ENCODE measurements at places on chromosomes 4 and X.

DNA sequence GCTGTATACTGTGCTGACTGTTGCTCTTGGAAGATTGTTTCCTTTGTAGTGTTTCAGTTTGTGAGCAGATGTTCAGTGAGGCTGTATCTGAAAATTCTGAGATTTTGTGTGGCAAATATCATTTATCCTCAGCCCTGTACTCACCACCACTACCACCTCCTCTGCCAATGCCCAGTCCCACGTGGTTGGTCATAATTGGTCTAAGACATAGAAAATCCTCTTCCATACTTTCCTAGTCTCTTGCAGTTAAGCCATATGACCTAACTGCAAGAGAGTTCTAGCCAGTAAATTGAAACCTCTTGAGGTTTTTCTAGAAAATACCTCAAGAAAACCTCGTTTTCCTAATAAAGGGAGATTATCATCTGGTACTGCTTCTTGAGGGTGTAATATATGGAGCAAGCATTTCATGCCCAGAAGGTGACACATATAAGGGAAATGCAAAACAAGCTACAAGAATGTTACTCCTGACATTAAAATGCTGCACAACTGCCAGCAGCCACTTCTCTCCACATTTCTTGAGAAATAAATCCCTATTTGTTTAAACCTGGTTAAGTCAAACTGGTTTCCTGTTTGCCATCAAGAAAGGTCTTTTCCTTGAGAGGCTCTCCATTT is 32.8 kb downstream of the ABCE1 start:
- no peak for DNase-seq

GRCh38 chrX:29043746-29044145 is 456.5 kb downstream of the IL1RAPL1 start:
- no peak for DNase-seq

DNA sequence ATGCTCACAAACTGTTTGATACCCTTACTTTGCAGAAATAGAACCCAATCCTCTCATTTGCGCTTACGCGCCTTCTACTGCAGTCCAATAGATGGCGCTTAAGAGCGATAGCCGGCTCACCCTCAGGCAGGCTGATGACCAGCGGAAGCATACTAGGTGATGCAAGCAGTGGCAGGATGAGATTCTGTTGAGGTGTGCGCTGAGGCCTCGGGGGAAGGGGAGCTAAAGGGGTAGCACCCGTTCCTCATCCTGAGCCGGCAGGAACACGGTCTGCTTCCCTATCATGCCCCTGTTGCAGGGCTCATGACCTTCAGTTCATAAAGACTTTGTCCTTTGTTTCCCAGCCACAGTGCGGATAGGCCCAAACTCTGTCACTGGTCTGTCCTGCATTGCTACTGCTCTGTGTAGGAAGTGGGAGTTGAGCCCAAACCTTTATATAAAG is 628.9 kb downstream of the TLL1 start:
- no peak for DNase-seq

GRCh38 chr4:8192748-8193738 is 6.0 kb upstream of the SH3TC1 start:
- peak; percentile 58 for DNase-seq

DNA sequence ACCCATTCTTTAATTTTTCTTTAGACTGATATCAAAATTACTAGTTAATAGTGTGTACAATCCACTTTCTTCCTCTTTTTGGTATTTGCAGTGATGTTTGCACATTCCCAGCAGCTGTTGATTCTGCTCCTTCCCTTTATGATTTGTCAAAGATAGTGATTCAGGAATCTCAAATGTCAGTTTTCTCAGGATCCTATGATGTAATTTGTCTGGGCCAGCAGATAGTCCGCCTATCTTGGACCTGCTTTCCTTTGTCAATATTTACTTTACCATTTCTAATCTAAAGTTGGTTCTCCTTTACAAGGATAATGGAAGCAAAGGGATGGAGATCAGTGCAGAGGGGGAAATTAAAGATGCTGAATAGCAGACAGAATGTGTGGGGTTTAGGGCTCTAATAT is 122.1 kb downstream of the REELD1 start:
- no peak for DNase-seq

- no peak for DNase-seq
Observed at GRCh38 chr4:24529555-24529954, 54.8 kb downstream of the DHX15 start.

DNA sequence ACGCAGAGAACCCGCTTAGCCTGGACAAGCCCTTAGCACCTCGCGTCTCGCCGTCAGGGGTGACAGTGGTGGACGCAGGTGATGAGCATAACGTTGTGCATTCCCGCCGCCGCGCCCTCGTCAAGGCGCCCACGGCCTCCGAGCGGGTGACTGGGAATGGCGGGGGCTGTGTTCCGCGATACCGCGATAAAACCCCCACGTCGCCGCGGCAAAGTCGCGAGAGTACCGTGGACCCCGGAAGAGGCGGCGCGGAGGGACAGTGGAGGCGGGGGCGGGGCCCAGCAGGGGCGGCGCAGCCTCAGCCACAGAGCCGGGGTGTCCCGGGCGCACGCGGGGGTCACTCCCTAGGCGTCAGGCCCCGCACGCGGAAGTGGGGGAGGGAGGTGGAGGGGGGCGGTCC is 53.8 kb downstream of the ZFYVE28 start:
- DNase-seq, result no peak

GRCh38 chr4:70874268-70875156 is 27.7 kb upstream of the MOB1B start:
- no peak for DNase-seq

DNA sequence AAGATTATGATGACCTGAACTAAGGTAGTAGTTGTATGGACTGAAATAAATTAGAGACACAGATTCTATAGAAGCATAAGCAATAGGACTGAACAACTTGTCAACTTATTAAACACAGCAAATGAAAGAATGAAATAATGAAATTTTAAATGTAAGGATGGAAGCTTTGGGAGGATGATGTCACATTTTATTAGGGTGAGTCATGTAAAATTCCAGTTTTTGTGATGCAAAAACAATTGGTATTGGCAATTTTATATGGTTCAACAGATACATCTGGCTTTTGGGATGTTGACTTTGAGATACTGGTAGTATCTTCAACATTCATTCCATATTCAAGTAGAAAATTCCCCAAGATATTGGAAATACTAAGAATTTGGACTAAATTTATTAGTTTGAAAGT is 72.7 kb upstream of the IL15 start:
- no peak for DNase-seq

DNA sequence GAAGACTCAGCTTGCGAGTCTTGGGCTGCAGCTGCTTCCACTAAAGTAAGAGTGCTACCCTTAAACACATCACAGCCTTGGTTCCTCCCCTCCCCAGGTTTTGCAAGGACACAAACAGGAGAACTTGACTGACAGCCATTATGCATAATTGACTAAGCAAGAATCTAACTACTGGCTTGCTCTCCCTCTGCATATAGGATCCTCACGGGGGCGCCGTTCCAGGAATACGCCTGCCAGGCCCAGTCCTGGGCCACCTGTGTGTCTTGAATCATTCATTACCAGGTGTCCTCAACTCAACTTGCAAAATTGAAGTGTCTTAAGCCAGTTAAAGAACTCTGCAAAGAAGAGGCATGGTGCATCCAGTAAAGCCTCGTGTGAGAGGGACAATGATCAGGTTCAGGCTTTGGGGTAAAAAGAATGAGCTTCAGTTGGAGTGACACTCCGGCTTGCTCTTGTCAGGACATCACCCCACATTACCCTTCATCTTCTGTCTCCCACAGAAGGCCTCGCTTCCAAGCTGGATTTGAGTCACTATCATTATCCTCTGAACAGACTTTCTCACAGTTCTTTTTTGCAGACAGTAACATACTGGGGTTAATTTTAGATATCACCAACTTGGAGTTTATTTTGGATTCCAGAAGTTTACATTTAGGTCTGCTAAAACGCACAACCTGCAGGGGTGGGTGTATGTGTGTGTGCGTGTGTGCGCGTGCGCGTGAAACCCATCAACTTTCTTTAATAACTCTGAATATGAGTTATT is 273.5 kb upstream of the HS3ST1 start:
- DNase-seq, result no peak

- DNase-seq, result no peak
Observed at GRCh38 chrX:118239178-118239870, 106.6 kb upstream of the WDR44 start.

DNA sequence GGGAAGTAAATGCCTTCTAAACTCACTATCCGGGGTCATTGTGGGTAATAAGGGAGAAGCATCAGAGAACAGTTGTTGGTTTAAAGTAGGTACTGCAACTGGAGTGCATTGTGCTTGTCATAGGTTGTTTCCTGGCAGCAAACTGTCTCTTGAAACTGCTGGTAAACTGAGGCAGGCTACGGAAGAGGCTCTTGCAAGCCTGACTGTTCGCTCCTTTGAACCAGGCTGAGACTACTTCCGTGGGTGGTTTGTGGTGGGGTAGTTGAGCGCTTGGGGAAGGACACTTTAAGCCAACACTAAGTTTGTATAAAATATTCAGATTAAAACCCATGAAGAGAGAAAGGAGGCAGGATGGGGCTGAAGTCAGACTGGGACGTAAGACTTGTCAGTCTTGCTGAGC is 45.2 kb upstream of the WDR1 start:
- no peak for DNase-seq

DNA sequence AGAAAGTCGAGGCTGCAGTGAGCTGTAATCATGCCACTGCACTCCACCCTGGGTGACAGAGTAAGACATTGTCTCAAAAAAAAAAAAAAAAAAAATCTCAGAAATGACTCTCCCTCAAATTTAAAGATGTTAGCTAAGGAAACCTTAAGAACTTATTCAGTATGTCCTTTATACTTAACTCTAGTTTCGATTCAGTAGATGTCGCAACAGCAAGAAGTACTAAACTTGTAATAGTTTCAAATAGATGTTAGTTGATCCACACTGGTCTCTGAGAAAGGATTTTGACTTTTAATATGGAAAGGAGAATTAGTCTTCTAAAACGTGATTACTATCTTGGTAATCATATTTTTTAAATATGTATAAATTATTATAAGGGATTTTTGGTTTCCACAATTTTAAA is 29.6 kb downstream of the NKX3-2 start:
- no peak for DNase-seq

- DNase-seq, result no peak
Observed at GRCh38 chrX:17495052-17495451, 120.1 kb downstream of the NHS start.

GRCh38 chr4:14345356-14345775 is 656.9 kb upstream of the CPEB2 start:
- no peak for DNase-seq

DNA sequence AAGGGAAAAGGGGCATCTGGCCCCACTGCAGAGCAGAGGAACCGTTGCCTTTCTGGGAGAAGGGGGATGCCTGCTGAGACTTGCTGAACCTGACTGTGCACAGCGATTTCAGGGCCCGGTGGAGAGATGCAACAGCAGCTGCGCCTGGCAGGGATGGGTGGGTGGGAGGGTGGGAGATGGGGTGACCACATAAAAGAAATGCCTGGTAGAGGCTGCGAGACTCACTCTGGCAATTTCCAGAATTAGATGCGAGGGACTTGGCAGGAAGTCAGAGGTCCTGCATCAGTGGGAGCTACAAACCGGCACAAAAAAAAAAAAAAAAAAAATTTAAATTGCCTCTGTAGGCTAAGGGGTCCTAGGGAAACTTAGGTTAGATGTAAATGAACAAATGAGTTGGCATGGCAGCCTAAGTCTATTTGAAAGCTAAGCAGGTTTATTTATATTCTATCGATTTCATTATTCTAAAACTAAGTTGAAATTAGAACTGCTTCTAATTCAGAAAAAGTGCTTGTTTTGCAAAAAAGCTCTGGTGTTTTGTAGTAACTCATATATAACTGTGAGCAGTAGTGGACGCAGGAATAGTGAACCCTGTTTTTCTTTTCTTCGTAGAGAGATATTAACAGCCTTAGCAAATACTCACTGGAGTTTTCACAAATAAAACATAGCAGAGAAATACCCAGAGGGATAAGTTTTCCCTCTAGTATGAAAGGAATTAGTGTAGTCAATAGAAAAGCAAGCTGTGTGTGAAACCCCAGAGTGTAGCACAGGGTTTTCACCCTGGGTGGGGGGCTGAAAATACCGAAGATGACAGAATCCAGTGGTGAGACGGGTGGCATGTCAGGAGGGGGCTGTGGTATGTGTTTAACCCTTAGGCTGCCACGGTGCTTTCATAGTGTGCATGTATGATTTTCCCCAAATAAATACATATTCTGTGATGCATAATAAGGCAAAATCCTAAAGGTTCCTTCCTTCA is 130.1 kb downstream of the EGF start:
- DNase-seq, result no peak

DNA sequence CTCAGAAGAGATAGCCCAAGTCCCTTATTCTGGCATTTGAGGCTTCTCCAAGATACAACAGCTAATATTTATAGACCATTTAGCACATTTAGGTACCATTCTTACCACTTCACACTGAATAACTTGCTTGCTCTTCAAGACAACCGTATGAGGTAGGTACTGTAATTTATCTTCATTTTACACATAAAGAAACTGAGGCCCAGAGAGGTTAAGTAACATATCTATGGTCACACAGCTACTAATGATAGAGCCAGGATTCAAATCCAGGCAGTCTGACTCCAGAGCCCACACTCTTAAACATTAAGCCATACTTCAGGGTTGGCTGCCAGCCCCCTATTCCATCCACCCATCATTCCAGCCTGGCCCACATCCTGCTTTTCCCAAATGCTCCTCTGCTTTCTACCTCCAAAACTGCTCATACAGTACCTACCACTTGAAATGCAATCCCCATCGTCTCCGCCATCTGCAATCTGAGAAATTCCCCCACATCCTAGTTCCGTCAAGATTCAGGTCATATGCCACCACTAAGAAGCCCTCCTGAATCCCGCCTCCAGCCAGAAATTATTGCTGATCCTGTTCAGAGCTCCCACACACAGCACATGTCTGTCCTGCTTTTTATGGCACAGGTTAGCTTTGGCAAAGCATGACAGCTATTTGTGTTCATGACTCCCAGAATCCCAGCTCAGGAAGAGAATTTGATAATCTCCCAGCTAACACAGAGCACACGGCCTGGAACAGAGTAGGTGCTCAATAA is 23.5 kb downstream of the IQSEC2 start:
- DNase-seq, result no peak

GRCh38 chr4:151031831-151032605 is 16.9 kb upstream of the LRBA start:
- no peak for DNase-seq

- DNase-seq, result no peak
Observed at GRCh38 chr4:73315091-73315490, 56.5 kb upstream of the ANKRD17 start.

DNA sequence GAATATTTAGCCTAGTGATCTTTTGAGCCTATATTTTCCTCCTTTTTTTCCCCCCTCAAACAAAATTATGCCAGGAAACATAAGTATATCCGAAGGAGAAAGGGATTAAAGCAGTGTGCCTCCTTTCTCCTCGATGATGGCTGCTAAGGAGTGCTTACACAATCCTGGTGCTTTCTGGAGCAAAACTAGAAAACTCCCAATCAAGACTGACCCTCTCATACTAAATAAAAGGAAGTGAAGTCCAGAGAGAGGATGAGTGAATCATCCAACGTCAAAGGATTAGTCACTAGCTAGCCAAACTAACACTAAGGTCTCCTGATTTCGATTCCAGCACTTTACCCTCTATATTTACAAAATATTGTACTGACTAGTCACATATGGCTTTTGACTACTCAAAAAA is 146.8 kb downstream of the PPP3CA start:
- no peak for DNase-seq
